DMS79 treated with DMSO at 0.1 percent for 48 hours (cell line): ENCODE measurements at places on chromosomes 3 and 15.
A peak's percentile ranks its signal among the peaks of the same experiment; 100 is the strongest.

DNA sequence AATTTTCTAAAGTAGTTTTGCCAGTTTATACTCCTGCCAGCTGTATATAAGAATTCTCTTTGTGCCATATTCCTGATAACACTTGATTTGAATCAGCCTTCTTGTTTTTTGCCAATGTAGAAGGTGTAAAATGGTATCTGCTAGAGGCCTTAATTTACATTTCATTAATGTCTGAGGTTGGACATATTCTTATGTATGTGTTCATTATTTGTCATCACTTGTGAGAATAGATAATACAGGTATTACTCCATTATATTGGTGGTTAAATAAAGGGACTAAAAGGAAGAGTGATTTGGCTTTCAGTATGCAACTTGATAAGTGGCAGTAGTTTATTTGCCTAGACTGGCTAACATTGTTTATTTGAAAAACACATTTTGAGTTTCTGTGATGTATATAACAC is 25.8 kb downstream of the PAK2 start:
- no peak for DNase-seq

- DNase-seq: no peak
Observed at GRCh38 chr3:178982137-178982536, 89.5 kb downstream of the ZMAT3 start.

DNA sequence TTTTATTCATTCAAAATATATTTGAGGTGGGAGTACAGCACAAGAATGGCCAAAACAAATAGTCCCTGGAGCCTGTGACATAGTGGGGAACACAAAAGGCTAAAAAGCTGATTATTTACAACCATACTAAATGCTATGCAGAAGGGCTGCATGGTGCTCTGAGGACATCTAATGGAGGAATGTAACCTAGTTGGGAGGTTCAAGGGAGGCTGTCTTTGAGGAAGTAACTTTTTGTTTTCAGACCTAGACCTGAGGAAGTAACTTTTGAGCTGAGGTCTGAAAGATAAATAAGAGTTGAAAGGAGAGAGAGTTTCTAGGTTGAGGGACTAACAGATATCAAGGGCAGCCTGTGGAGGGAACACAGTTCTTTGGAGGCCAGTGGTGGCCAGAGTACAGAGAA is 34.8 kb upstream of the RASA2 start:
- peak; percentile 4 for DNase-seq

DNA sequence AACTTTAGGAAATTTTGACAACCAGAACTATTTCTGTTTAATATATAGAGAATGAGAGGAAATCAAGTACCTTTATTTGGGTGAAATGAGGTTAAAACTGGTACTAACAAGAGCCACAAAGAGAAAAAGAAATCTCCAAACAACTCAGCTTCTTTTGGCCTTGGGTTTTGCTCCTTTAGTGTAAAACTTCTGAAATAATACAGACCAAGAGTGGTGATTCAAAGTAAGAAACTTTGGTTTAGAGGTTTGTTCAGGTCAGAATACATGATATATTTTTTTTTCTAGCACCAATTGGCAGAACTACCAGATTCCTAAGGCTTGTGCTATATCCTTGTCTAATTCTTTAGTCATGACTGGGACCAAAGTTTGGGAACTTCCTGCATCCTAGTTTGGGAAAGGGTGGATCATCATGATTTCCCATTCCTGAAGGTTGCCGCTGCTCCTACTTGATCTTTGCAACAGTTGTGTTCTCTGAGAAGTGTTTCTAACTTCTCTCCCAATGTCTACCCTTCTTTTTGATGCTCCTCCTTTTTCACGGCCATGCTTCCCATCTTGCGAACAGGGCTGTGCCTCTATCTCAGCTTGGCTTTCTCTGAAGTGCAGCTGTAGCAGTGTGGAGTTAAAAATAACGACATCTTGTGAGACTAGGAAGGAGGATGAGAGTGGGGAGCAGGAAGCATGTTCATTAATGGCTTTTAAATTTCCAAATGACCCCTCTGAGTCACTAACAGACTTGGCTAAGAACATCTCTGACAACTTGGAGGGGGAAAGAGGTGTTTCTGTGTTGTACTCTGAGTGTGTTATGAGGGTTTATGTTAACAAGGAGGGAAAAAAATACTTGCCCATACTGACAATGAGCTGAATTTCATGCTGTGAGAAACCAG is 87.7 kb downstream of the KCNAB1 start:
- no peak for DNase-seq

DNA sequence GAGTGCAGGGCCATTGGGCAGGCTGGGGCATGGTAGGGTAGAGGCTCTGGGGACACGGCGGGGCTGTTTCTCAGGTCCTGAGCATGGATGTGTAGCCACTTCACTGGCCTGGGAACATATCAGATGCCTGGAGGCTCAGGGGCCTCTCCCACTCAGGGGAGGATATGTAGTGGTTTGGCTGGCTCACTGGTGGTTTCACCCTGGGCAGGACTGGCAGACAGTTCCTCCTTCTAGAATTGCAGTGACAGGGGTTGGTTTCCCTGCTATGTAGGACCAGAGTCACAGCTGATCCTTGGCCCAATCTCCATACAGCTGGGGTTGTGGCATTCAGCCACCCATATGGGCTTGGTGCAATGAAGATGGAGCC is 4.8 kb upstream of the ARHGAP31 start:
- no peak for DNase-seq

GRCh38 chr3:54376939-54377578 is 254.7 kb downstream of the CACNA2D3 start:
- no peak for DNase-seq

DNA sequence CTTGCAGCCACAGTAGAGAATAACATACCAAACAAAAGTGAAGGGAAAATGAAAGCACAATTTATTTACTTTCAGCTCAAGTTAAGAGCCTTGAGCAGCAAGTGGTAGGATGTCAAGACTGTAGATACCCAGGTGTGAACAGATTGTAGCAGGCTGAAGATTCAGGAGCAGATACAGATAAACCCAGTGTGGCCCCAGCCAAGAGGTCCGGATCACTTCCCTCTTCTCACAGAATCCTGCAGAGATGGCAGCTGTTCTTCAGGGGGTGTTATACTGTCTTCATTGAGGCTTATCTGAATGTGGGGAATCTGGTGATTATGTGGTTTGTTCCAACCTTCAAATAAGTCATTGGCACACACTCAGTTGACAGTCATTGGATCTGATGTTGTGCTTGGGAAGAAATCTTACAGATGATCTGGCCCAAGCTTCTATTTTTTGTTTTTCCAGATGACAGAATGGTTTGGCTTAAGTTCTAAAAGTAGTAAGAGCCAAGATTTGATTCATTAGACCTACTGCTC is 2.2 kb downstream of the STARD9 start:
- no peak for DNase-seq

DNA sequence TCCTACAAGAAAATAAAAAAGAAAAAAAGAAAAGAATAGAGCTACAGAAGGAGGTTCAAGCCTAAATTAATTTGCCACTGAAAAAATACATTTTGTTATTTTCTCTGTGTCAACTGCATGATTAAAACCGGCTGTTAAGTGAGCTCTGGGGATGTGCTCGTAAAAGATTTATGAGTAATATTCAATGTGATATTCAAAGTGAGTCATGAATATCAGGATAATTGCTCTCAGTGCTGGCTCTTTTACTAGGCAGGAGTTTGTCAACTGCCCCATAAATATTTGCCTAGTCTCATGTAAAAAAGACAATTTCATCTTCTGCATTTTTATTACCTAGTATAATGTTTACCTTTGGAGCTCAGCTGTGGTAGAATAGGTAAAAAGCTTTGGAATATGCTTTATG is 78.9 kb downstream of the CDIN1 start:
- DNase-seq: no peak

DNA sequence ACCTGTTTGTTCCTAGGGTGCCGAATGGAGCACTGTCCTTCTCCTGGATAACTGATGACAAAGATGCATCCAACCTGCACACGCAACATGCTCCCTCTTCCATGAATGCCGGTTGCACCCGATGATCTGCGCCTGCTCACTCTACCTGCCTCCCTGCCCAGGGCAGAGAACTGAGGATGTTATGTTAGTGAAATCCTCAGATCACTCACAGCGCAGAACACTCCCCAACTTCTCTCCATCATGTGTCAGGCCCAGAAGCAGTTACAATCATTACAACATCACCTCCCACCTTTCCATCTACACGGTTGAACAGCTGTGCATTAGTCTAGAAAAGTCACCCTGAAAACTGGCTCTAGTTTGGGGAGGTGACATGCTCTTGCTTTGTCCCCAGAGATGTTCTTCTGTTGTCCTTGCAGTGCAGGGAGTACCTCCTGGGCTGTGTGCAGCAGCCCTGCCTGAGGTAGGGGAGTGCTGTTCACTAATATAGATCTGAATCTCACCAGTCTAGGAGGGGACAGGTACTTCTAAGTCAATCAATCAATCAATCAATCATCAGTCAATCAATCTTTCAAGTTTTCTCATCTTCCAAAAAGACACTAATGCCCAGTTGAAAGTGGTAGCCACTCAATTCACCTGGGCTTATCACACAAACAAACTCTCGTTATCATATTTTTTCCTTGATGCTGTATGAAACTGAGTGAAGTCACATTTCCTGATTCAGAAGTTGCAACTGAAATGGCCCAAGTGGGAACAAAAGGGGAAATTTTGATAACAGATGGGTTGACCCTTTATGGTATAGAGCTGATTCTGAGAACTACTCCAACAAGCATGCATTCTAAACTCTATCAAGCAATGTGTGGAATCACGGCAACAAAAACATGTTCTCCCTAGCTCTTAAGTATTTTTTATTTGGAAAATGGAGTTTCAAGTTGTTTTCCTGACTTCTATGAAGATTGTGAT is 15.4 kb upstream of the ISLR start:
- no peak for DNase-seq

DNA sequence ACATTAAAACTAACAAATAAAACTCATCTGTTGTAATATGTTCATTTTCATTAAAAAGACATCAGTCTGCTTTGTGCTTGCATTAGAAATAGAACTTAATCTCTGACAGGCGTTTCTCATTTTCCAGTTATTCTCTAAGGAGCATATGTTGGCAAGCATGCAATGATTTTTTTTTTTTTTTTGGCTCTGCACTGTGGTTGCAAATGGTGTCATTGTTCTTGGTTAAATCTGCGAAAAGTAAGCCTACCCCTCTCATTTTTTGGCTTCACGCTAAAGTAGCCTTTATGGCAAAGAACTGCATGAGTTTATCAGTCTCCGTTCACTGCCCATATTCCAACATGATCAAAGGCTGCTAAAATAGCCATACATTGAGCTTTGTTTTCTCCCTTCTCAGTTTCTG is 403.2 kb downstream of the MECOM start:
- no peak for DNase-seq

- DNase-seq: no peak
Observed at GRCh38 chr15:35698966-35699575, 153.1 kb upstream of the DPH6 start.

- no peak for DNase-seq
Observed at GRCh38 chr3:24504772-24505171, 10.1 kb upstream of the THRB start.

DNA sequence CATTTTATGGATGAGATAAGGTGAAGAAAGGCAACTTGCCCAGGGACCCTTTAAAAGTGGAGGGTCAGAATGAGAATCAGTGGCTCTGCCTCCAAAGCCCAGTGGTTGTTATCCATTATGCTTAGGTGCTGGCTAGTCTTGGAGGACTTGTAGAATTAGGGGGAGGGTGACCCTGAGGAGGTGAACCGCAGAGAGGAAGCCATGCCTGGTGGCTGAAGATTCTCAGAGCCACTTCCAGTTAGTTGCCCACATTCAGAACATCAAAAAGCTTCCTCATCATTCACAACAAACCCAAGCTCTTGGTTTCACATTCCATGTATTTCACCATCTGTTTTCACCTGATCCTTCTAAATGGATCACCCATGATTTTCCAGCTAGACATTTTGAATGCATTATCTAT is 11.2 kb downstream of the EBLN2 start:
- no peak for DNase-seq

- no peak for DNase-seq
Observed at GRCh38 chr3:54746722-54747121, 181.1 kb downstream of the LRTM1 start.
